Panc1 (cell line): ENCODE measurements at places on chromosomes 2 and 18. TPM values are rescaled to one million over a fixed set of nuclear protein-coding genes. Genes with fewer than 3 reads are reported as not detected.

DNA sequence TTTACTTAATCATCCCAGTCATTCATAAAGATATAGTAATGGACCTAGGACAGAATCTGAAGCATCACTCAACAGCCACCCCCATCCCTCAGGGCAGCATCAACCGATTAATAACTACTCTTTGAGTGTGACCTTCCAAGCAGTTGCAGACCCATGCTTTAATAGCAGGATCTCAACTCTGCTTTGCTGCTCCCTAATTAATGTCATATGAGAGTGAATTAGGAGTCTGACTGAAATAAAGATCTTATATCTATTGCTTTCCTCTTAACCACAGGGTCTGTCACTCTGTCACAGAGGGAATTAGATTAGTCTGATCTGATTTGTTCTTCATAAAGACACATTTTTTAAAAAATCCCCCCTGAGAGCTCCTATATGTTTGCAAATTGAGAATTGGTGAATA, 46.1 kb upstream of the LRP1B start:
- no peaks in the 10 kb centered on the region for H3K36me3 ChIP-seq
- no peak overlapping the region for H3K27ac ChIP-seq
- no peak overlapping the region for H3K4me3 ChIP-seq
- no peak for DNase-seq

- no peaks in the 10 kb centered on the region for H3K36me3 ChIP-seq
- no peaks in the 10 kb centered on the region for H3K27me3 ChIP-seq
- DNase-seq: no peak
- H3K27ac ChIP-seq: no peak overlapping the region
- H3K4me3 ChIP-seq: no peak overlapping the region
These were observed 373.5 kb upstream of the CHST9 start for GRCh38 chr18:27558388-27559155.

DNA sequence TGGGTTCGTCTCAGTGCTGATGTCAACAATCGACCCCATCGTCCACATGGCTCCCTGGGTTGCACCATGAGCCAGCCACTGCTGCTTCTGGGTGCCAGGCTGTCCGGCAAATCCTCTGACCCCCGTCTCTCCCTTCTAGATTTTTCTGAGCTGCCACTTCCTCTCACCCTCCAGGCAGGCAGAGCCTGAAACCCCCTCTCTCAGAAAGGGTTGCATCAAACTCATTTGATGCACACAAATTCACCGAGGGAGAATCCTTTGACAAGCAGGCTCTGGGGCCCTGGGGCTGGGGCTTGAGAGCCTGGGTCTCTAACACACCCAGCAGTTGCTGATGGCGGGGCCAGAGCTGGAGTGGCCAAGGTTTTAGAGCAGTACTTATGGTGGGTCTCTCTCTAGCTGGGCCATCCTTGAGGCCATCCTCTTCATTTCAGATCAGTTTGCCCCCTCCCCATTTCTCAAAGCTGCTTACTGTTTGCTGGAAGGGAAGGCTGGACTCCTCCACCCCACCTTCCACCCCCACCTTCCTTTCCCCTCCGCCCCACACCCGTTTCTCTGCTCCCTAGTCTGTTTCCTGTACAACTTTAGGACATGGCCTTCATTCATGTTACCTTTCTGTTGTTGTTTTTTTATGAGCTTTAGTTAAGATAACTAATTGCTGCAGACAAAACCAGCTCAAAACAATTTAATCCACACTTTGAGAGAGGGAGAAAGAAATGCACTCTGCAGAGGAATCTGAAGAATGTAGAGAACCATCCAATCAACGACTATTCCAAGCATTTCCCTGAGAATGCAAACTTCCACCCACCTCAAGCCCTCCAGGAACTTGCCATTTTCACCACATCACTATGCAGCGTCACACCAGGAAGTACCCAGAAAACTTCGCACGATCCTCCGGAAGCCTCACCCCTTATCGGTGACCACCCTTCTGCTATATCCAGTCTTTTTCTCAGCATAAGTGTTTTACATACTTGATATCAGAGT, 69.5 kb downstream of the ARL4C start:
- peaks cover 14% of the 10 kb centered on the region for H3K4me1 ChIP-seq
- H3K36me3 ChIP-seq: no peaks in the 10 kb centered on the region
- peak overlapping the region; percentile 69 for H3K27ac ChIP-seq
- DNase-seq: no peak

DNA sequence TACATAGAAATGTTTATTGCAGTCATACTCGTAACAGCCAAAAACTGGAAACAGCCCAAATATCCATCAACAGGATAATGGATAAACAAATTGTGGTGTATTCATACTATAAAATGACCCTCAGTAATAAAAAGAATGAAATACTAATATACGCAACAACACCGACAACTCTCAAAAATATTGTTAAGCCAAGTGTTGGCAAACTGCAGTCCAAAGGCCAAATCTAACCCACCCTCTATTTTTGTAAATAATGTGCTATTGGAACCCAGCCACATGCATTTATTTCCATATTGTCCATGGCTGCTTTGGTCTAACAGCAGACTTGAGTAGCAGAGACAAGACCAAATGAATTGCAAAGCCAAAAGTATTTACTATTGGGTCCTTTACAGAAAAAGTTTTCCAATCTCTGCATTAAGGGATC, 151.0 kb downstream of the MREG start:
- H3K4me3 ChIP-seq: no peak overlapping the region
- DNase-seq: no peak
- H3K36me3 ChIP-seq: no peaks in the 10 kb centered on the region
- no peaks in the 10 kb centered on the region for H3K4me1 ChIP-seq
- H3K27me3 ChIP-seq: no peaks in the 10 kb centered on the region

GRCh38 chr2:165113414-165113813, 90.4 kb downstream of the SCN3A start:
- H3K4me3 ChIP-seq: no peak overlapping the region
- no peak overlapping the region for H3K27ac ChIP-seq
- DNase-seq: no peak
- no peaks in the 10 kb centered on the region for H3K27me3 ChIP-seq
- no peaks in the 10 kb centered on the region for H3K36me3 ChIP-seq
- H3K4me1 ChIP-seq: no peaks in the 10 kb centered on the region

- no peak overlapping the region for H3K4me3 ChIP-seq
- no peaks in the 10 kb centered on the region for H3K27me3 ChIP-seq
- no peak overlapping the region for H3K27ac ChIP-seq
These were observed 128.7 kb downstream of the CTIF start for GRCh38 chr18:48667276-48668254.

DNA sequence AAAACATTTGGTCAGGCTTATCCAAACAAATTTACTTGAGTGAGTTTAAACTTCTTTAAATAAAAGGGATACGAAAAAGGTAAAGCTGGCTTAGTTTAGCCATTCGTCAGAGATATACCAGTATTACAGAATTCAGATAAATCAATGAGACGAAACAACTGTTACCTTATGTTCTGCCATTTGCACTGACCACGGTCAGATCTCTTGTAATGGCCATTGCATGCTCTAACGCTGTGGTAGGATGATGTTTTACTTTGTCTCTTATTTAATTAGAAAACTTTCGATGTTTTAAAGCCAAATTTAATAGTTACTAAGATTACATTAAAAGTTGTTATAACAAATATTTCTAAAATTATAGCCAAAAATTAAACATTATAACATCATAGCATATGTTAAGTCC, 1.5 kb downstream of the C18orf54 start:
- DNase-seq: no peak
- H3K4me1 ChIP-seq: peaks cover 2% of the 10 kb centered on the region; the same call in 1 of the 2 replicates
- H3K27me3 ChIP-seq: no peaks in the 10 kb centered on the region
- H3K4me3 ChIP-seq: peak overlapping the region; percentile 94
- H3K36me3 ChIP-seq: no peaks in the 10 kb centered on the region; the same call in 1 of the 2 replicates
- H3K27ac ChIP-seq: peak overlapping the region; percentile 86

- no peak overlapping the region for H3K4me3 ChIP-seq
- H3K27ac ChIP-seq: no peak overlapping the region
- H3K4me1 ChIP-seq: no peaks in the 10 kb centered on the region
- no peak for DNase-seq
- H3K36me3 ChIP-seq: no peaks in the 10 kb centered on the region
- no peaks in the 10 kb centered on the region for H3K27me3 ChIP-seq
These were observed 71.0 kb downstream of the DTNB start for GRCh38 chr2:25602333-25602723.

DNA sequence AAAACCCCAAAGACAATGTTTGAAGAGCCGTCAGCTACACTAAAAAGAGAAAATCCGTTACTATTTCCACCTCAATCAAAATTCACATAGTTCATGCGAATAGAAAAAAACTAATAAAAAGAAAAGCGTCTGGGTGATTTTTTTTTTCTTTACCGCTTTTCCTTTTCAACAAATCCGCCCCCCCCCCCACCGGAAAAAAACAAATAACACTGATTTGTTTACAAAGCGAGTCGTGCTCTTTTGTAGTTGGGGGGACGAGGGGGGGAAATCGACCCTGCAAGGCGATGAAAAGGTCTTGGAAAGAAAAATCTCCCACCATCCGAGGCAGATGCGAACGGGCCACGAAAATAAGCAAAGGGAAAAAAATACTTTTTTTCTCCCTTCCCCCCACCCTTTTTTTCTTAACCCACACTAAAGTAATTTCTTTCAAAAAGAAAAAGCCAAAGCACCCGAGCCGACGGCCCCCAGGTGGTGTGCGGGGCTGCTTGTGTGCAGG, 638 bp downstream of the ZNF521 start:
- no peak overlapping the region for H3K27ac ChIP-seq
- no peaks in the 10 kb centered on the region for H3K36me3 ChIP-seq
- no peak for DNase-seq
- peaks cover 4% of the 10 kb centered on the region; the same call in 1 of the 2 replicates for H3K4me1 ChIP-seq

DNA sequence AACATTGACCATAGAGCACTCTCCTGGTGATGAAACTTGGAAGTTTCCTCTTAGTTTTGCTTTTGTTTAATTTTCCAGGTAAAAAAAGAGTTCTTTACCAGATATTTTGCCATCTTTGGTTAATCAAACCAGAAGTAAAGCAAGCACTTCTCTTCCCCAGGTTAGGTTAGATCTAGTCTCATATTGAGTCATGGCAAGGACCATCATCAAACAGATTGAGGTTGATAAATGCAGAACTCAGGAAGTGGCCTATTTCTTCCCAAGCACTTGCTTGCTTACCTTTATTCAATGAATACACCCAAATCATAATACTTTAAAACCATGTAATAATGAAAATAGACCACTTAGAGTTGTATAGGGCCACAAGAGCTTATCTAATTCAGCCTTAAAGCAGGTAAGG, 23.4 kb downstream of the DNAH6 start:
- H3K27ac ChIP-seq: no peak overlapping the region
- H3K27me3 ChIP-seq: no peaks in the 10 kb centered on the region
- no peak for DNase-seq
- H3K4me3 ChIP-seq: no peak overlapping the region
- no peaks in the 10 kb centered on the region for H3K4me1 ChIP-seq

LBH gene
- total RNA-seq: 2.2 TPM

DNA sequence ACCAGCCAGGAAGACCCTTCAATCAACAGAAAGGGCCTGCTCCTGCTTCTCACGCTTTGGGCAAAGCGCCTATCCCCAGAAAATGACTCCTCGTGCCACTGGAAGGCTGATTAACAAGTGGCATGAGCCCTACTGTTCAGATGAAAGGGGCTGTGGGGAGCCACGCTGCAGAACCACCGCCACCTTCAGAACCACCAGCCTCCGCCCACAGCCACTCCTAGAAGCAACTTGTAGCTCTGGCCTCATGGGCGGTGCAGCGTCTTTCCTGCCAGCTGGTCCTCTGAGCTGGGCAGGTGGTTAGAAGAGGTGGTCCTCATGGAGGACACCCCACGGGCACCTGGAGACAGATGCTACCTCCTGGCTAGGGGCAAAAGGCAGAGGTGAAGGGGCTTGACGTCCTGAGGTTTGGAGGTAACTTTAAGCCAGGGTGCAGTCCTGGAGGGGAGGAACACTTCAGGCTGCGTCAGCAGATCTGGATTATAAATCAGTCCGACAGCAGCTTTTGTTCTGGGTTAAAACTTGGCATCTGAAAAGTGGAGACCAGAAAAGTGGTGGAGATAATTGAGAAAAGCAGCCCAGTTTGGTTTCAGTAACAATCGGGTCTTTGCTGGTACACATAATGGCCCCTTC, 861 bp upstream of the SEMA4C start:
- DNase-seq: no peak
- peaks cover 22% of the 10 kb centered on the region for H3K4me1 ChIP-seq
- no peaks in the 10 kb centered on the region for H3K27me3 ChIP-seq

DNA sequence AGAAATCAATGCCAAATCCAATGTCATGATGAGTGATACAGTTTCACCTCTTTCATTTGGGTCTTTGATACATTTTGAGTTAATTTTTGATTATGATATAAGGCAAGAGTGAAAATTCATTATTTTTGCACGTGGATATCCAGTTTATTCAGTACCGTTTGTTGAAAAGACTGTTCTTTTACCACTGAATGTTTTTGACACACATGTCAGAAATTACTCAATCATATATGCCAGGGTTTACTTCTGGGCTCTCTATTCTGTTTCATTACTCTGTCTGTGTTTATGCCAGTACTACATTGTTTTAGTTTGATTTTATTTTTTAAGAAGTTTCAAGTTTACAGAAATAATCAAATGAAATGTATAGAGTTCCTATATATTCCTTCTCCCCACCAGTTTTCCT, 154.4 kb downstream of the PTPRM start:
- no peak overlapping the region for H3K27ac ChIP-seq
- no peak for DNase-seq
- H3K36me3 ChIP-seq: no peaks in the 10 kb centered on the region
- no peaks in the 10 kb centered on the region for H3K4me1 ChIP-seq

DNA sequence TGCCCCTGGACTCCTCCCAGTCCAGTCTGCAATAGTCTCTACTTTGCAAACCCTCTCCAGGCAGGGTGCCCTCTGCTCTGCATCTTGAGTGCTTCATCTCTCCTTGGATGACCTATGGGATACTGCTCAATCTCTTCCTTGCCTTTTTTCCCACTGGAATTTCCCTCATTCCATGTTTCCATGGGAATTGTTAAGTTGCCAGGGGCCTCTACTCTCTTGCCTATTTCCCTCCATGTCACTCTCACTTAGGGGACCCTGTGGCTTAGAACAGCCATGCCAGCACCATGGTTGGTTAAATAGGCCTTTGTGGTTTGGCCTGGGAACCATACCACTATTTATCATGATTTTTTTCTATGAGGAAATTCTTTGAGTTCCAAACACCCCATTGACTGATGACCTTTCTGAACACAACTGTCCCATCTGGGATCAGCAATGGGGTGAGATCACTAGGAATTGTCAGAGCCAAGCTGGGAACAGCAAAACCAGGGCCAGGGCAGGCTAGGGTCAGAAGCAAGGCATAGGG, 91.4 kb upstream of the RBMS1 start:
- no peaks in the 10 kb centered on the region for H3K36me3 ChIP-seq
- H3K4me3 ChIP-seq: no peak overlapping the region
- DNase-seq: no peak
- no peak overlapping the region for H3K27ac ChIP-seq
- no peaks in the 10 kb centered on the region; the same call in 1 of the 2 replicates for H3K27me3 ChIP-seq

PTPN18 gene
- total RNA-seq: 35.3 TPM

PCBP1 gene
- 276 TPM for total RNA-seq

GRCh38 chr2:85420536-85421259, 2.2 kb downstream of the SH2D6 start:
- H3K27me3 ChIP-seq: no peaks in the 10 kb centered on the region
- H3K27ac ChIP-seq: peak overlapping the region; percentile 99
- H3K4me1 ChIP-seq: peaks cover 41% of the 10 kb centered on the region
- H3K4me3 ChIP-seq: peak overlapping the region; percentile 26
- no peaks in the 10 kb centered on the region for H3K36me3 ChIP-seq

- DNase-seq: no peak
- H3K27me3 ChIP-seq: no peaks in the 10 kb centered on the region
- H3K4me1 ChIP-seq: no peaks in the 10 kb centered on the region
- H3K36me3 ChIP-seq: no peaks in the 10 kb centered on the region
- H3K27ac ChIP-seq: no peak overlapping the region
- H3K4me3 ChIP-seq: no peak overlapping the region
These were observed 89.8 kb downstream of the ARHGAP28 start for GRCh38 chr18:6819332-6819731.
